ENCODE measurements at places on chromosomes 3 and 15. TPM values are rescaled to one million over a fixed set of nuclear protein-coding genes. Genes with fewer than 3 reads are reported as not detected.

Gene TTLL13
- under 0.01 TPM for total RNA-seq

Gene COL8A1
- total RNA-seq = 686 TPM

Gene PAK6
- total RNA-seq = not detected

Gene RETNLB
- total RNA-seq = not detected

Gene SYNPR
- total RNA-seq = not detected

Gene INSYN1
- 0.56 TPM for total RNA-seq

Gene FBXO40
- total RNA-seq = not detected

Gene ANKRD63
- total RNA-seq = 0.09 TPM

Gene FGD5
- 82.4 TPM for total RNA-seq

Gene TNFAIP8L3
- total RNA-seq = 29.9 TPM

Gene DLEC1
- total RNA-seq = not detected

Gene SAMD7
- total RNA-seq = not detected

Gene ARHGAP11A
- 18.5 TPM for total RNA-seq

Gene DNAJB8
- total RNA-seq = not detected

Gene POPDC2
- 0.09 TPM for total RNA-seq

Gene VPS39
- 29.4 TPM for total RNA-seq
